PC-9 (cell line): ENCODE measurements at places on chromosomes 6 and 20. TPM values are rescaled to one million over a fixed set of nuclear protein-coding genes. Genes with fewer than 3 reads are reported as not detected.
A peak's percentile ranks its signal among the peaks of the same experiment; 100 is the strongest.

- peak; percentile 74 for DNase-seq
Observed at GRCh38 chr20:32538526-32538939, 46.6 kb downstream of the NOL4L start.

GRCh38 chr20:53579581-53580375 is 13.9 kb downstream of the ZNF217 start:
- DNase-seq, result peak; percentile 94

Gene TSPO2
- not detected in 2 replicates for total RNA-seq

DNA sequence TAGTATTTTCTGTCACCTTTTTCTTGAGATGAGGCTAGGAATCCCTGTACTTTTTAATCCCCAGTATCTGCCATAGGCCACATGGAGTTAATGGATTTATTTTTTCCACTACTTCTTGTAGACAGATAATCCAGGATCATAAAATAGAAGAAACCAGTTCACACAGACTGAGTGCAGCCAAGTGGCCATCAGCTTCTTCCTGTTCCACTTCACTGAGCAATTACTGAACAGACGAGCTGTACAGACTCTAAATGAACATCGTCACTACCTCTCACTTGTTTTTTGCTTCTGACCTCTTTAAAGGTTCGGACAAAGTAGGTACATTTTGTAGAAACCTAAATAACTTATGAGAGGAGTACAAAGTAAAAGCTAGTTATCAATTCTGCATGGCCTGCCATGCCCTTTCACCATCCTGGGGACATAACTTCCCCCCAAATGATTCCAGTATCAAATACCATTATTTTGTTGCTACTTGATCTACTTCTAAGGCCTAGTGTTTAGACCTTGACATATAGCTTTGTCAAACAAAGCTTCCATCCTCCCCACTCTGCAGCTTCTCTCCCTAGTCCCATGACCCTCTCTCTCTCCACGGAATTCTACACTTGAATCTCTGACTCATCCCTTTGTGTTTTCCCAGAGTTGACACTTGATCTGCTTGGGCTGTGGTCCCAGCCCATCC is 34.4 kb upstream of the ARHGAP18 start:
- peak; percentile 42 for DNase-seq

DNA sequence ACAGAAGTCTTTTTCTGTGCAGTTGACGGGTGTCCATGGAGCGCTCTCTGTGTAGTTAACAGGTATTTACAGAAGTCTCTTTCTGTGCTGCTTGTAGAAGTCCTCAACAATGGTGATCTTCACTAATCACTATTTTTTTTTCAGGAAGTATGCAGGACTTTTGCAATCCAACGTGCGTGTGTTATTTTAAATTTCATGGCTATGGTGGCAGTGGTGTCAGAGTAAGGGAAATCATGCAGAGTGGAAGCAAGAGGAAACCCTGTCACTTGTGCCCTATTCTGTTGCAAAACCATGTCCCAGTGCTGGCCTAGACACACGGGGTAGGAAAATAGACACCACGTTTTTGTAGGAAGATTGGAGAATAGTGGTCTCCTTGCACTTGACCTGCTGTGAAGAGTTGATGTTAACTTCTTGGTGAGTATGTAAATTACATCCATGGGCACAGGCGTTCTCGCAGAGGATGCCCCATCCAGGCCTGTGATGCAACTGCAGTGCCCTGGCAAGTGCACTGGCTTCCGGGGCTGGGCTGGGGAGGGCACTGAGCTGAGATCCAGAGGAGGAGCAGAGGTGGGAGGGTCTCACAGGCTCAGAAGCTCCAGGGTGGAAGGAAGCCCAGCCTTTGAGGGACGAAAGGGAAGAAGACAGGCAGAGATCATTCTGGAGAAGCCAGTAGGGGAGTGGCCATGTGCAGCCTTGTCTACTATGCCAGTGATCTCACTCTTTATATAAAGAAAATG is 146.5 kb downstream of the SYCP2 start:
- no peak for DNase-seq

- DNase-seq, result no peak
Observed at GRCh38 chr20:58584051-58584824, 66.8 kb upstream of the STX16 start.

Gene MTFR2
- total RNA-seq, result 10.5 and 12.6 TPM in 2 replicates

DNA sequence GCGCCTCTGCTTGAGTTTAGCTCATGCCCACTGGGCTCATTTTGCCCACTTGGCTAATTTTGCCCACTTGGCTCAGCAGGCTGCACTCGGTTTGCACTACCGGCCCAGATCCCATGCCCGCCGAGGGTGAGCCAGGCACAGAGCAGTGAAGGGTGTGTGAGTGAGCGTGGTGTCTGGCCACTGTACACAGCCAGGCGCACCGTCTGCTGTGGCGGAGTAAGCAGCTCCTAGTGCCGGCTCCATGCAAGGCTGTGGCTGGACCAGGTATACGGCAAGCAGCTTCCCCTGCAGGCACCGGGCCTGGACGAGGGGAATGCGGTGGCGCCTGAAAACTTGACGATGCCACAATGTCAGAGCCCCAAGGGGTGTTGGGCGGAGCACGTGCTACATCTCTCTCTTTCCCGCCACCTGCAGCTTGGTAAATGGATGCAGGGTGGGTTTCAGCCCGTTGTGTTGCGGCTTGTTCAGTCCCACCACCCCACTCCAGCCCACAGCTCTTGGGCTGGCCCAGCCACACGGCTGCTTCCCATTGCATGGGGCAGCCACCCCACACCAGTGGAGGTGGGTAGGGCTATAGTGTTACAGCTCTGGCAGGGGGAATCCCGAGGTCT is 9.9 kb downstream of the OR2B6 start:
- DNase-seq, result no peak

DNA sequence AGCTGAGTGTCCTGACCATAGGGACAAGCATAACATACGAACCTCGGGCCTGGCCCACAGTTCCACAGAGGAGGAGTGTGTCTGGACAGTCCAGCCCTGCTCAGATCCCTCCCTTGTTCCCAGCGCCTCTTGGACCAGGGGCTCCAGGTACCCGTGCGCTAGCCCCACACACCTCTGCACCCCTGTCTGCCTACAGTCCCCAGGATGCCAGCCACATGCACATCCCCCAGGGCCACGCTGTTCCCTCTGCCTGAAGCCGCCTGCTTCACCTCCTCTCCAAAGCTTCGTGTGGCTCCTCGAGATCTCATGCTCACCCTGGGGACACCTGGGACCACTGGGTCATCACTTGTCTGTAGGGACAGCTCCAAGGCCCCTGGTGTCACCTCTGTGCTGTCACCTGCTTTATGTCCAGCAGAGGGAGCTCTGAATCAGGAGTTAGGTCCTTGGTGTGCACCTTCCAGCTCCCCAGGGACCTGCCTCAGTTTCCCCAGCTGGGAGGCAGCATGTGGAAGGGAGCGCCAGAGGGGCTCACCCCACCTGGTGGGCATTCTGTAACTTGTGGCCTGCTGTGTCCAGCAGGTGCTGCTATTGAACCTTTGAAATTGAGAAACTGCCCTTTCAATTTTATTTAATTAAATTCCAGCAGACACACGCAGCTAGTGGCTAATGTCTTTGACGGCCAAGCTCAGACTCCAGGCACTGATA is 7.3 kb upstream of the YTHDF1 start:
- no peak for DNase-seq

Gene RAET1L
- total RNA-seq, result 1.2 and 2.8 TPM in 2 replicates

DNA sequence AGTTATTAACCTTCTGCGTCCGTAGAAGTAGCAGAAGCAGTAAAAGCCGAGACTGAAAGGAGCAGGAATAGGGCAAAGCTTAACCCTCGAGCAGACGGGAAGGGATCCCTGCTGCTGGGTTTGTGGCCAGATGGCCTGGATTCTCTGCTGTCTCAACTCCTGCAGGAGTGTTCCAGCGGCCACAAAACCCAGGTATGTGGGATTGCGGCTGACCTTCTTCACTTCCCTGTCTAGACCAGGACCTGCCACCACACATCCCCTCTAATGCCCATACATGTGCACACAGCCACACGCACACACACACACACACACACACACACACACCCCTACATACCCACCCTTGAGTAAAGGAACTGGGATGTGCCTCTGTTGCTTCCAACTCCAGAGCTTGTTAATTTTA is 33.1 kb upstream of the TNFRSF21 start:
- no peak for DNase-seq

GRCh38 chr6:121482004-121482693 is 46.7 kb downstream of the GJA1 start:
- peak; percentile 52 for DNase-seq

DNA sequence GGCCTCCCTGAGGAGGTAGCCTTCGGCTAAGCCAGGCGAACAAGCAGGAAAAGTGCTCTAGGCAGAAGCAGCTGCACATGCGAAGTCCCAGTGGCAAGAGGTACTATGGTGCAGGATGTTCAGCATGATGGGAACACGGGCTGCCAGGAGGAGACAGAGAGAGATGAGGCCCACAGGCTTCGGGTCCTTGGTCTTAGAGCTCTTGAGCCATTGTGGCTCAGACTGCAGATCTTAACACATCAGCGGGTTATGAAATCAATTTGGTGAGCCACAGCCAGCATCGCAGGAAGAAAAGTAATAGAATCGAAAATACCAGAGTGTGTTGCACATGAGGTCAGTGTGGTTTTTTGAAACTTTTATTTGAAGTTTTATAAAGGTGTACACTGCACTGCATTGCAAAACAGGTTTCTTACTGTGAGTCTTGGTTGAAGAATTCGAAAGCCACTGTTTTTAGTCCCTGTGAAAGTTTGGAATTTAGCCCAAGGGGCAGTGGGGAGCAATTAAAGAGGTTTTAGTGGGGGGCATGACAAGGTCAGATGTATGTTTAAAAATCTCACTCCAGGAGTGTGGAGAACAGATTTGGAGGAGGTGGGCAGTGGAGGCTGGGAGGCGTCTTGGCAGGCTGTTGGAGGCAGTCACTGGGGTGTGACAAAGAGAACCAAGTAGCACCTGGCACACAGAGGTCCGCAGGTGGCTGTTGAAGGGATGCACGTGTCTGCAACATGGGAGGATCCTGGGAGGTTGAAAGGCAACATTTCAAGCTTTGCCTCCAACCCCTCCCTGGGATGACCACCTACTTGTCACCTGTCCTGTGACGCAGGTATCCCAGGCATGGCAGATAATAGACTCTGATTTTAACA is 69.3 kb downstream of the EYA2 start:
- DNase-seq, result no peak

DNA sequence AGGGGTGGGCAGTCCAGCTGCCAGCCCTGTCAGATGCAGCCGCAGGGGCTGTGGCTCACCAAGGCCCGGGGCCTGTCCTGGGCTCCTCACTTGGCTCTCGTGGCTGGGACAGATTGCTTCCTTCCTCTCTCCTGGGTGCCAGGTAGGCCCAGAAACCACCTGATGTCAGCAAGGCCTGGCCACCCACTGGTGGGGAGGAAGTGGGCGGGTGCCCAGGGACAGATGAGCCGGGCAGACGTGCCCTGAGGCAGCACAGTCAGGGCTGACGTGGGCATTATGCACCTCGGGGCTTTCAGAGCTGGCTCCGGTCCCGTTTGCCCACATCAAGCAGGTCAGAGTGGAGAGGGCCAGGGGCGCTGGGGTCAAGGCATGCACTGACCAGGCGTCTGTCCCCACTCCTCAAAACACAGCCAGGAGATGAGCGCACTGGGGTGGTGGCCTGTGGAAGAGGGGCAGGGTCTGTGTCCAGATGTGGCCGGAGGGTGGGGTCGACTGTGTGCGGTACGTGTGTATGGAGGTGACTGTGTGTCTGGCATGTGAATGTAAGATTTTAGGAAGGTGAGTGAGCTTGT is 133.2 kb upstream of the PTPN1 start:
- peak; percentile 88 for DNase-seq

DNA sequence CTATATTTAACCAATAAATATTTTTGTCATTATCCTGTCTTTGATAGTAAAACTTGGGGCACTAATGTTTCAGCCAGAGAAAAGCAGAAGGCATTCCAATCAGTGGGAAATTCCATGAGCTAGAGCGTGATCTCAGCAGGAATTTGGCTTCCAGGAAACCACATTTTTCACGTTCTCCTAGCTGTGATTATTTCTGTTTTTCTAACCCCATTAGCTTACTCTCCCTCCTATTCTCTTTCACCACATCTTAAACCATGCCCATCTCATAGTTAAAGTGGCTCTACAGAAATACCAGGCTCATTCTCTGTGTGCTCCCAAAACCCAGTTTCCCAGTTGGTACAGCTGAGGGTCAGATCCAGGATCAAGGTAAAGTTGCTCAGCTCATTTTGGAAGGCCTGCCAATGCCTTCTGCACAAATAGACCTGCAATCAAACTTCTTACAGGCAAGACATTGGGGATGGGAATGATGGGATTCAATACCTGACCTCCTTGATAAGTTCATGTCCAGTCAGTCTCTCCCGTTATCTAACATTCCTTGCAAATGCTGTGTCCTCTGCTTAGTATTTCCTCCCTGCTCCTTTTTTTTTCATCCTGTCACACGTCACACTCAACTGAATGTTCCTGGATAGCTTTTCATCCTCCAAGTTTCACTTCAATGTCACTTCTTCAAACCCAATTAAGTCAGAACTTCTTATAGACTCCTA is 33.1 kb upstream of the TMEM30A start:
- DNase-seq, result no peak

GRCh38 chr6:135240711-135241110 is 59.6 kb downstream of the MYB start:
- DNase-seq, result no peak

GRCh38 chr6:89368999-89369398 is 16.5 kb upstream of the UBE2J1 start:
- DNase-seq, result peak; percentile 26

DNA sequence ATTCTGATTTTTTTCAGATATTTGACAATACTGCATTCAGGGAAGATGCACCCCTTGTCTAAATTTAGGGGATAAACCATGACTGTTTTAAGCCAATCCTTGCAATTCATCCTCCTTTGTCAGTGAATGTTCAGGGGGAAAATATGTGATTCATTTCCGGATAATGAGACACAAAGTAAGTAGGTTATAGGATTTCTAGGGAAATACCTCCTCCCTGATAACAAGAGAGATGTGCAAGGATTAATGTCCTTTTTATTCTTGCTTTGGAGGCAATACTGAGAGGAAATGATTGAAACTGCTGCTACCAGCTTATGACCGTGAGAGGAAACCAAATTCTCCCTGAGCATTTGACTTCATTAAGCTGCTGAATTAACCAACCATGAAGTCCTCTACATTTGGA is 161.3 kb upstream of the EYA4 start:
- no peak for DNase-seq

DNA sequence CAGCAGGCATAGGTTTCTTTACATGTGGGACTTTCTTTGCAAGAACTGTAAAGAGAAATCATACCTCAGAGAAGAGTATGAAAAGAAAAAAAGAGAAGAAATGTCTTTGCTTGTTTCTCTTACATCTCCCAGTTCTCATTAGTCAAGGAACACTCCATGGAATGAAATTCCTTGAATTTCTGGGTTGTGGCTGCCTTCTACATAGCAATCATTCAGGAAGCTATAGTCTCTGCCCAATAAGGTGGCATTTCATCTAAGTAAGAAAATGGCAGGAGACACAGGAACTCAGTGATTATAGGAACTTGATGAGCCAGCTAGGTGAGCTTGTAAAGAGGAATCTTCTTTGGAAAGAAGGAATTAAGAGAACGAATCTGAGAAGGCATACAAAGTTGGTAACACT is 197.0 kb upstream of the FKBP1C start:
- no peak for DNase-seq

DNA sequence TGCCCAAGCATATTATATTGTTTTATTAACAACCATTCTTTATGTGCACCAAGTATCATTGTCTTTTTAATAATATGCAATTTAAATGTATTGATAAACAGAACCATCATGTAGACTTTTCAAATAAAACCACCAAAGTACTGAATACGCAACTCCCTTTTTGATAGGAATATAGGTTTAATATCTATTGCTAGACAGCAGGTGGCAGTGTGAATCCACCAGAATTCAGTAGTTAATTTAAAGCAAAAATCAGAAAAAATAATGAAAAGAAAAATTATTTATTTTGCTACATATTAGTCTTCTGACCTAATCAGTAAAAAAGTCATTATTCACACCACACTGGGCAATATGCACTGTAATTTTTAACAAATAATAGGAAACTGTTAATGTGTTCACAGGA is 143.7 kb downstream of the KLHL32 start:
- DNase-seq, result no peak

GRCh38 chr6:35745509-35745908 is 8.7 kb downstream of the ARMC12 start:
- DNase-seq, result no peak
